MG63 (cell line): ENCODE measurements at places on chromosomes 3 and 15. TPM values are rescaled to one million over a fixed set of nuclear protein-coding genes. Genes with fewer than 3 reads are reported as not detected.

- no peak for DNase-seq
Observed at GRCh38 chr3:135072431-135072830, 277.4 kb downstream of the EPHB1 start.

GRCh38 chr3:178966299-178967176 is 105.1 kb downstream of the ZMAT3 start:
- peak; percentile 8 for DNase-seq

- DNase-seq = no peak
Observed at GRCh38 chr3:183563536-183563874, 8.0 kb upstream of the KLHL6 start.

- DNase-seq = no peak
Observed at GRCh38 chr15:54094661-54095060, 116.4 kb downstream of the UNC13C start.

DNA sequence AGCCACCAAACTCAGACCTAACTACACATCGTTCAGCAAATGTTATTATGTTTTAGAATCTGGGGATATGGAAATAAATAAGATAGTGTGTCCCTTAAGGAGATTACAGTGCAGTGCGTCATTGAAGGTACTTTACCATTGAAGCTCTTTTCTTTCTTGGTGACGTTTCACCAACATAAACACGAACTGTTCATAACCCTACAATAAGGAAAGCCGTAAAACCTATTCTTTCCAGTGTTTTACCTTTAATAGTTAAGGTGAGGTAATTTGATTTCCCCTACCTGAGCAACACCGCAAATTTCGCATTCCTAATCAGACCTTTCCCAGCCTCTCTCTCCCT is 826 bp downstream of the CCDC66 start:
- DNase-seq = no peak

GRCh38 chr15:43376017-43376705 is 5.3 kb downstream of the TUBGCP4 start:
- DNase-seq = no peak

DNA sequence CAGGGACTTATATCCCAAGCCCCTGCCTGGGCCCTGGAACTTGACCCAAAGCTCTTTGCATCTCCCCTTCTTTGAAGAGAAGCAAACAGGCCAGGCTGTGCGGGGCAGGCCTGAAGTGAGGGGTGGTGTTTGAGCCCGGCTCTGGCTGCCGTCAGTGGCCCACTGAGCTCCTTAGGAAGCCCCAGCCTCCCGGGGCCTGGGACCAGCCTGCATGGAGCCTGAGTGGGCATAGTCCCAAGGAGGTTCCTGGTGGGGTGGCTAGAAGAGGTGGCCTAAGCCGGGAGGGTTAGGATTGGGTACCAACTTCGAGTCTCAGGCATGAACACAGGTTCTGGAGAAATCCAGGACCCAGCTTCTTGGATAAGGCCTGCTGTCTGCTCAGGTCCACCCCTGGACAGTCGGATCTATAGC is 6.4 kb downstream of the TMIE start:
- no peak for DNase-seq

DNA sequence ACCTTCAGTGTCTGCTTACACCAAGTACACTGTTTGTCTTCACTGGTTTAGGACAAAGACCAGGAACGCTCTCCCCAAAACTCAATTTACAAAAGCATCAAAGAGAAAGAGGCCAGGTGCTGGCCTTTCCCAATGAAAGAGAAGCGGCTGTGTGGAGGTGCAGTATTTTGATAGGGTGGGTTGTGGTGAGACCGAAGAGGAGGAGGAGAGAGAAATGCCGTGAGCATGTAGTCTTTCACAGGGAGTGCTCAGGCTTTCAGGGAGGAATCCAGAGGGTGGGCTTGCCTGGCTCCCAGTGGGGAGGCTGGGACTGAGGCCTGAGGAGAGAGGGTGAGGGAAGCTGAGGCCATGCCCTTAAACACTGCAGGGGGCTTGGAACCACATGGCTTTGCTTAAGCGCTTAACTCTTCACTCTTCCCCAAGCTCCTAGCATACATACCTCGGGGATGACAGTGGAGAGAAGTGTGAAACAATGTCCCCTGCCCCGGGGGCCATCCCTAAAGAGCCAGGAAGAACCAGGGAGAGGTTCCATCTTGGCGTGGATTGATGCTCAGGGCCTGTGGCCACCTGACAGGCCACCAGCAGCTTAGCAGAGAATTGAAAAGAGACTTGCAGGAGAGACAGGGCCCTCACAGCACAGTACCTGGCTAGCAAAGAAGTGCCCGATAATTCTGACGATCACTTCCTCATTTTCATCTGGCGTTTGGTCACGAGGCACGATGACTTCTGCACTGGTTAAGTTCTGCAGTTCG is 60.5 kb downstream of the SENP2 start:
- no peak for DNase-seq

DNA sequence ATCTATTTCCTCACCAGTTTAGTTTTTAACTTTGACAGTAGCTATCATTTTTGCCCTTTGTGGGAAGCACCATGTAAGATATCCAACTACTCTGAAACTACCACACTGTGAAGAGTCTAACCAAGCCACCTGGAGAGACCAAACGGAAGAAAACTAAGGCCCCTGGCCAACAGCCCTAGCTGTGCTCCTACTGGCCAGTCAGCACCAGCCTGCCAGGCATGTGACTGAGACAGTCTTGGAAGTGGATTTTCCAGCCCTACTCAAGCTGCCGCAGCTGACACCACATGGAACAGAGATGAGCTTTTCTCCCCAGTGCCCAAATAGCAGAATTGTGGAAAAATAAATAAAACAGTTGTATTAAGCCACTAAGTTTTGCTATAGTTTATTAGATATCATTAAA is 2.9 kb upstream of the TBC1D5 start:
- no peak for DNase-seq

DNA sequence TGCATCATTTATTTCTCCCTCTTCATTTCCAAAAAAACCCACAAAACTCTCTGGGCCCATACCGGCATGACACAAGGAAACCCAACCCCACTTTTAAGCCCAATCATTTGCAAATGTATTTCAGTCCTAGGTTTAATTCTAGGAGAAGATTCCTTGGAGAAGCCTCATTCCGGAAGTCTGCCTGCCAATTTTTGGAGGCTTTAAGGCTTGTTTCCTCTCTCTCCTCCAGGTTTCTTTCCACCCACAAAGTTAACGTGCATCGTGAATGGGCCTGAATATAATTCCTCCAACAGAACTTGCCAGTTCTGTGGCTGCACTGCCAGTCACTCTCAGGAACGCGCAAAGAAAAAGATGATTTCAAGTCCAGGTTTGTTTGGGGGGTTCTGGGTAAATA is 69.9 kb upstream of the FOXP1 start:
- no peak for DNase-seq

GRCh38 chr3:181329024-181329423 is 339.5 kb upstream of the DNAJC19 start:
- DNase-seq = no peak

GRCh38 chr3:183318877-183319276 is 65.8 kb downstream of the B3GNT5 start:
- DNase-seq = no peak

DNA sequence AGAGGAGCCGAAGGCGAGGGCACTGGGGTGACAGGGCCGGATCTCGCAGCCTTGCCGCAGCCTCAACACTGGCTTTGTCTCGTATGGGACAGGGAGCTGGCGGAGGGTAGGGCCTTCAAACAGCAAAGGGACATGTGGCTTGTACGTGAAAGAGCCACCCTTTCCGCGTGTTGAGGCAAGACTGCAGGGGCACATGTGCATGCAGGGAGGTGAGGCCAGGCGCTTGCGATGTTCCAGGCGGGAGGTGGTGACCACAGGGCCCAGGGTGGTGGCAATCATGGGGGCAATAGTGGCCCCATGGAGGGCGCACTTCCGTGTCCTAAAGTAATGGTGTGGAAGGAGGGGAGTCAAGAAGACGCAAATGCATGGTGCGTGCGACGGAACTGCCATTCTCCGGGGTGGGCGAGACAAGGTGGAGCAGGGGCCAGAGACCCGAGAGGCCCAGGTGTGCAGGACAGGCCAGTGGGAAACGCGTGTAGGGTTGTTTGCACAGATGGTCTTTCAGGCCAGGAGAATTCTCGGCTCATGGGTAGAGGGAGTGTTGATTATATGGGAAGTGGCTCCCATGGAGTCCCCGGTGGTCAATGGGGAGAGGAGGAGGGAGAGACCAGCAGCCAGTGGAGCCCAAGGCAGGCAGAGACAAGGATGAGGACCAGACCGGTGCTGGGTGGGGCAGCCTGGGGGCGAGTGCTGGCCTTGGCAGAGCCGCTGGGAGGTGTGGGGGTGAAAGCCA is 45.8 kb upstream of the PCSK6 start:
- DNase-seq = no peak

GRCh38 chr3:81293156-81293555 is 468.3 kb downstream of the GBE1 start:
- no peak for DNase-seq

- DNase-seq = no peak
Observed at GRCh38 chr3:131231710-131232389, 149.7 kb upstream of the NUDT16 start.

GRCh38 chr3:121768452-121768851 is 18.9 kb upstream of the GOLGB1 start:
- no peak for DNase-seq

GRCh38 chr3:52202384-52203077 is 4.6 kb downstream of the ALAS1 start:
- no peak for DNase-seq

DNA sequence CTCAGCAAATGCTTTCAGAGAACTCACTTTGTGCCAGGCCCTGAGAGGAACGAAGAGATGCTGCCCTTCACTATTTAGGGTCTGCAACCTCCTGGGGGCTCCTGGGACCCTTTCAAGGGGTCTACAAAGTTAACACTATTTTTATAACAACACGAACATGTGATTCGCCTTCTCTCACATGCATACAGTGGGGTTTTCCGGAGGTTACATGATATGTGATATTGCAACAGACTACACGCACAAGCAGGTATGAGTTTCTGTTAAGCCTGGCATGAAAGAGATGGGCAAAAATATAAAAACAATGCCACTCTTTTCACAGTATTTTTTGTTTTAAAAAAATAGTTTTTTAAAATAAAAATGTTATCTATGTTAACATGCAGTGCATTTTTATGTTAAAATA is 10.3 kb downstream of the STARD5 start:
- no peak for DNase-seq

- DNase-seq = no peak
Observed at GRCh38 chr3:126646674-126647073, 8.2 kb downstream of the TXNRD3 start.

DNA sequence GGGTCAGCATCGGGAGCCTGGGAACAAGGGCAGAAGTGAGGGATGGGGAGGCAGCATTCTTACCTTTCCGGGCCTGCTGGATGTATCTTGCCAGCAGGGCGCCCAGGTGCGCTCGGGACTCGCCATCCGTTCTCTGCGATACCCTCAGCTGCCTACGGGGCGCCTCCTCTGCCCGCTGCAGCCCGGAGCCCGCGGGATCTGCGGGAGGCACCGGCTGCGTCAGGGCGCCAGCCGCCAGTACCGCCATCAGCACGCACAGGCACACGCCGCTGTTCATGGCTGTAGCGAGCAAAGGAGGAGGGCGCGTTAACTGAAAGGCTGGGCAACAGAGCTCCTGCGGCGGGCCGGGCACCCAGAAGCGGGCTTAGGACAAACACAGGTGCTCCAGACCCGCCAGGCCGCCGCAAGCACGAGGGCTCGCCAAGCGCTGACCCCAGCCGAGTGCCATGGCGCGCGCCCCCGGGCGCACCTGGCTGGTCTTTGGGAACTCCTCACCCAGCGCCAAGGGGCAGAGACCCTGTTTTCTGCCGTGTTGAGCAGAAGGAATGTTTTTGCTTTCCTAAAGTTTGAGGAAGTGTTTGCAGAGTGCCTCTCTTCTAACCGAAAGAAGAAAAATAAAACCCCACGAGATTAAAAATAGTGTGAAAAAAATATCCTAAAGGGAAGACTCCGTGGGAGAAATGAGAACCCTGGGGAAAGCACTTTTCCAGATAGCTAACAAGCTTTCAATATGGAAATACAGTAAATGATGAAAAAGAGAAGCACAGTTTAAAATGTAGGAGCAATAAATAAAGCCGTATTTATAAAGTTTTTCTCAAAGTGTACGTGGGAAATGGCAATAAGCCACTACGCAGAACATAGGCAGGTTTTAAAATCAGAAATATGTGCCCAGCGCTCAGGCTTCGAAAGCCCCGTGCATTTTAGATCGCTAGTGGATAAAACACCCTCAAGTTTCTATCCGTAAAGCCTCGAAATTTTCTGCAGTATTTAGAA is 2.3 kb downstream of the CCK start:
- no peak for DNase-seq

GRCh38 chr3:123505820-123506219 is 56.9 kb upstream of the ADCY5 start:
- DNase-seq = no peak

DNA sequence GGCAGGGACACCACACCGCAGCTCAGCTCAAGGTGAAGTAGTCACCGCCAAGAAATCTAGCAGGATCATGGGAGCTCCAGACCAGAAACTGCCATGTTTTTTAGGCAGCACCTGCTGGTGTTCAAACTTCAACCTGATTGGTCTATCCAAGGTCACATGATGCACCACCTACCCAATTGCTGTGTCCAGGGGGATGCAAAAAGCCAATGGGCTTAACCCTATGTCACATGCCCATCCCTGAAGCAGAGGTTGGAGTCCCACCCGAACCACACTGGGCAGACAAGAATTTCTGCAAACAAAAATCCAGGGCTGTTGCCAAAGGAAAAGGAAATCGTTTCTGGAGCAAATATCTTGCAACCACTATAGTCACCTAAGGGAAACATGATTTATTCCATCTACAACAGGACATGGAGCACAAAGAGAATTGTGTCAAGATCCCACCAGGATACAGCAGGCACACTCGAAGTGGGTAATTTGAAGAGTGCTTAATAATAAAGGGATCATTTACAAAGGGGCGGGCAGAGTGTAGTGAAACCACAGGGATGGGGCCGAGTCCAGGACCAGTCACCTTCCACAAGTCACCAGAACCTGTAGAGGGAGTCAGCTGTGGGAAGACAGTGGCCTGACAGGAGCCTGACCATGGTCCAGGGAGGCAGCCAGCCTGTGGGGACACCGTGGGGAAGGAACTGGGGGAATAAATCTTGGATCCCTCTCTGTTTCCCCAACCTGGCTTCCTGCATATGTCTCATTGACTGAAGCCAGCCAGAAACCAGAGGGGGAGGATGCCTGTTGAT is 34.2 kb upstream of the TSEN2 start:
- no peak for DNase-seq

GRCh38 chr3:125175295-125176078 is 37.1 kb downstream of the SLC12A8 start:
- no peak for DNase-seq

GRCh38 chr3:198071602-198072287 is 111.7 kb downstream of the LMLN start:
- peak; percentile 82 for DNase-seq

The NAA50 gene
- 57.1 and 101 TPM in 2 replicates for total RNA-seq

The THPO gene
- total RNA-seq = not detected in 2 replicates

The COL6A5 gene
- total RNA-seq = not detected in 2 replicates

The UCN2 gene
- total RNA-seq = 1.1 TPM in 1 of 2 replicates, not detected in the other

The NCK1 gene
- 48.6 and 107 TPM in 2 replicates for total RNA-seq

The MB21D2 gene
- 23.8 and 26.4 TPM in 2 replicates for total RNA-seq

The ACTC1 gene
- total RNA-seq = not detected in 2 replicates

The RETNLB gene
- total RNA-seq = not detected in 2 replicates

The JMJD7 gene
- total RNA-seq = 7.6 TPM in 1 of 2 replicates, not detected in the other

The MESP1 gene
- total RNA-seq = 2.2 and 8.9 TPM in 2 replicates

The GPR87 gene
- 0.23 TPM in 1 of 2 replicates, not detected in the other for total RNA-seq

The RCCD1 gene
- total RNA-seq = 25.7 and 27.5 TPM in 2 replicates

The ALDH1L1 gene
- 0.27 TPM in 1 of 2 replicates, not detected in the other for total RNA-seq

The PFKFB4 gene
- total RNA-seq = 0.84 and 3.2 TPM in 2 replicates
